ENCODE measurements at places on chromosomes 1 and 21.

GRCh38 chr1:162185314-162186025 is 116.0 kb downstream of the NOS1AP start:
- DNase-seq, result no peak

GRCh38 chr1:150820730-150821512 is 12.9 kb upstream of the CTSK start:
- DNase-seq, result no peak

DNA sequence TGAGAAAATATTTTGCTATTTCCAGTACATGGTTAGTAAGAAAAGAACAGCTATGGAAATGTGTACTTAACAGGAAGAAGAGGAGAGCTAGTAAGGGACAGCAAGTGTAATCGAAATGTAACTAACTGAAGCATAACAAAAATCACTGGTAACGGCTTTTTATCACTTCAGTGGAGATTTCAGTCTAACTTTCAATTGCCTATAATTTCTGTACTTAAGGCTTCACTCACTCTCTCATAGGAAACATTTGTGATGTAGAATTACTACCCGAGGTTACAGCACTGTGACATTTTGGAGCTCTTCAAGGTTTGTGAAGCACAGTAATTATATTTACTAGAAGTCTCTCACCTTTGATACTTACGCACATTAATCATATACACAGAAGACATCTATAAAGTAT is 1119.1 kb downstream of the AMY1C start:
- no peak for DNase-seq

GRCh38 chr1:23079025-23079424 is 59.8 kb downstream of the KDM1A start:
- no peak for DNase-seq

DNA sequence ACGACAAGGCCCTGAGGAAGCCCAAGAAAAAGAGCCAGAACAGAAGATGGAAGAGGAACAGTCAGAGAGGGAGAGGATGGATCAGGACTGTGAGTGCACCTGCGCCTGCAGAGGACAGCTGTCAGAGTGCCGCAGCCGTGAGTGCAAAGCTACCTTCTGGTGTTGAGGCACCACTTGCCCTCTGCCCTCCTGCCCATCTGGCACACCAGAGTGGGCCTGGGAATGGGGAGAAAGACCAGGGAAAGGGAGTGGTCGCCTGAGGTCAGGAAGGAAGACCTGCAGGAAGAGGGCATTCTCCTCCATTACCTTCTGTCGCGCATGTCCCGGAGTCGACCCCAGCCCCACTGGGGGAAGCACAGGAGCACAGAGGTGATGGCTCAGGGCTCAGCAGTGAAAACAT is 26.2 kb downstream of the VASH2 start:
- no peak for DNase-seq

- DNase-seq, result no peak
Measured at GRCh38 chr1:45101947-45102346, 89.9 kb downstream of the UROD start.

GRCh38 chr1:33292726-33293340 is 28.1 kb downstream of the A3GALT2 start:
- DNase-seq, result no peak

GRCh38 chr1:229344139-229344538 is 1.3 kb upstream of the CCSAP start:
- peak; percentile 57 for DNase-seq

- no peak for DNase-seq
Measured at GRCh38 chr1:219461981-219462400, 150.9 kb downstream of the ZC3H11B start.

DNA sequence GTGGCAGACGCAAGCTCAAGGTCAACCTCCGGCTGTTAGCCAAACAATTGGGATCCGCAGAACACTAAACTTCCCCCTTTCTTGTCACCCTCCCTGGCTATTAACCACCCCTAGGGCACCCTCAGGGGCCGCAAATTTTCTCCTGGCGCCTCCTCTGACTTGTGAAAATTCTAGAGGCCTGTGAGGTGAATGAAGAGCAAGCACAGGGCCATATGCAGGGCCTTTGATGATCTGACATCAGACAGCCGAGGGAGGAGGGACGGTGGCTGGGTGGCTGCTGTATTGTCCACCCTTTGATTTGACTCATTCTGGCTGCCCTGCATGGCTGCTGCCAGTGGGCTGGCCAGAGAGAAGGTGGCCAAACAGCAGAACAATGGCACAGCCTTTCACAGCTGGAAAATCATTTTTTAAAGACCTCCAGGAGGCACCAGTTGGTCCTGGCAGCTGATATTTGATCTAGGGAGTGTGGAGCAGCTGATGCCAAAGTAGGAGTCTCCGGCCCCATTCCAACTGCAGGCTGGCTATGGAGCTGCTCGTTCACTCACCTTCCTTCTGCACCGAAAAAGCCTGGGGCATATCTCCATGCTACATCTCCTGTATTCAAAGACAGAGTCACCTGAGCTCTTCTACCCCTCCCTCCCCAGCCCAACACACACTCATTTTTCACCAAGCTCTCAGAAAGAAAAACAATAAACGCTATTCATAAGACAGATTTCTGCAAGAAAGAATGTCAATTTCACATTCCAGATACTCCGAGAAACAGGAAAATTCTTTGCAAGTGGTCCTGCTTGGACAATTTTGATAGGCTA is 44.9 kb upstream of the BARHL2 start:
- no peak for DNase-seq

GRCh38 chr1:211676761-211677160 is 1.3 kb upstream of the NEK2 start:
- DNase-seq, result no peak

GRCh38 chr1:109897259-109897955 is 13.2 kb upstream of the CSF1 start:
- no peak for DNase-seq

DNA sequence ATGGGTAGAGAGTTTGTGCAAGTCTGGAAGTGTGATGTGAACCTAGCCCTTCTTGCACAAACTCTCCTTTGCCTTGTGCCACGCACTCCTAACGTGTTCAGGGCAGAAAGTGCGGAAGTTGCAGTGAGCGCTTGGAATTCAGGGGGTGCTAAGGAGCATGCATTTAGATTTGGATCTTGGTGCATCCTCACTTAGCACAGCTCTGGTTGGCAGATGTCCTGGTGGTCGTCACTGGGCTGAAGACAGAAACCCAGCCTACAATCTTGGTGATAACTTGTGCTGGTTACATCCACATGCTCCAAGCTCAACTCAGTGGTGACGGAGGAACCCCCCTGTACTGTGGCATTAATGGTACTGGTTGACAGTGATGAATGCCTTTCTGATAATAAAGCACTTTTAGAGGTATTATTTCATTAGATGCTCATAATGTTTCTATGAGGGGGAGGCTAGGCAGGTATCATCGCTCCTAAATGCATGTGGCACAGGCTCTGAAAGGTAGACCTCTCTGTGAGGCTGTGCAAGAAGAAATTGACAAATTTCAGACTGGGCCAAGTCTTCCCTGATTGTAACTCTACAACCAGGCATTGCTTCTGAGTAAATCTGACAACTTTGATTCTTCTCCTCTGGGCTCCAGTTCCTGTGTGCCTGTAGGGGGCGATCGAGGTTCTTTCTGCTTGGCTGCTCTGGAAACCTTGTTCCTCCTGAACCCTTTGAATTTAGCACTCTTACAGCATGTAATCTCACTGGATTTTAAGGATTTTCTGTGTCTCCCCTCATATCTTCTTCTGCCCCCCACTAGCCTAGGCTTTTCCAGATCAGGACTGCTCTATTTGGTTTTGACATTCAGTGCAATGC is 40.6 kb downstream of the MAPKAPK2 start:
- peak; percentile 65 for DNase-seq
